ENCODE measurements at places on chromosomes 2 and 18. TPM values are rescaled to one million over a fixed set of nuclear protein-coding genes. Genes with fewer than 3 reads are reported as not detected.

- no peaks in the 10 kb centered on the region for H3K4me1 ChIP-seq
- no peak for DNase-seq
- no peaks in the 10 kb centered on the region for H3K36me3 ChIP-seq
- no peak overlapping the region for H3K27ac ChIP-seq
- no peak overlapping the region for H3K4me3 ChIP-seq
These were observed 154.6 kb upstream of the CDH2 start for GRCh38 chr18:28331551-28331950.

DNA sequence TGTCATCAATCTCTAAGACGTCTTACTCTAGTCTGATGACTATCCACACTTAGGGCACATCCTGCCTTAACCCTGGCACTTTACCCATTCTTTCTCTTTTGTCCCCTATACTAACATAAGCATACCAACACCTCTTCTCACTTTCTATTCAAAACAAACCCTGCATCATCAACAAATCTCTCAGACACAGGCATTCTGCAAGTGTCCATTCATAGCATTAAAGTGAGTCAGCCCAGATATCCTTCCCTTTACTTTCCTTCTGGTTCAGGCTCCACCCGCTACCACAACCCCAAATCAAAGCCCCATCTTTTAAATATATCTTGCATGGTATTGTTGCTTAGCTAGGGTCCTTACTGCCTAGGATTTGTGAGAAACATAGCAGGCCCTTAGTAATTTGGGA lies 3.8 kb downstream of the GRB14 start:
- no peak for DNase-seq
- no peaks in the 10 kb centered on the region for H3K27me3 ChIP-seq
- H3K4me3 ChIP-seq: no peak overlapping the region
- no peaks in the 10 kb centered on the region for H3K4me1 ChIP-seq

DNA sequence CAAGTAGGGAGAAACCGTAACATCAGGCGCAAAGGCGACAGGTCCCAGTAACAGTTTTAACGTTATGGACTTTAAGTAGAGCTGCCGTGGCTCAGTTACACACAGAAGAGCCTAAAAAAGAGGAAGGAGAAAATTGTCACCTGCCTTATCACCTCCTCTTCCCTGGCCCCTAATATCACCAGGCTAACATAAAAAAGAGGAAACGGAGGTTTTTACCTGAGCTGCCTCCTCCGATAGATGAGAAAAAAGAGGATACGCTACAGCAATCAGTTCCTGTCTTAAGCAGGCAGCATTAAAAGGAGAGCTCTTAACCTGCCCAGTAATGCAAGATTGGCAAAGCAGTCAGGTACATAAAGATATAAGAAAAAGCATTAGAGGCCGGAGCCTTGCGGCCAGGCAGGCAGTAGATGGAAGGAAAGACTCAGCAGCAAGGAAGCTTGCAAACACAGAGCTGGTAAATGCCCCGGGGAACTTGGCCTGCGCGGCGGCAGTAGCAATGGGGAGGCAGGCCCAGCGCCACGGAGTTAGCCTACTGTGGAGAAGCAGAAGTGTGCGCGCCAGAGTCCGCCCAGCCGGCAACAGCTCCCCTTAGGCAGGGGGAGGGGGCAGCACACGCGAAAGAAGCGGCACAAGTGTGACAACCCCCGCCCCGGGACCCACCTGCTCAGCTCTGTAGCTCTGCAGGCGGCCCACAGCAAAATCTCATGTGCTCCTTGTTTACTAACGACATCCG lies 116.3 kb upstream of the SCN7A start:
- no peaks in the 10 kb centered on the region for H3K36me3 ChIP-seq
- H3K4me3 ChIP-seq: no peak overlapping the region
- H3K27me3 ChIP-seq: no peaks in the 10 kb centered on the region
- no peak for DNase-seq

Gene SULT1C3
- not detected for total RNA-seq

GRCh38 chr2:144479659-144480058 lies 40.3 kb downstream of the ZEB2 start:
- no peak overlapping the region for H3K27ac ChIP-seq
- H3K4me1 ChIP-seq: peaks cover 24% of the 10 kb centered on the region
- no peaks in the 10 kb centered on the region for H3K27me3 ChIP-seq
- H3K36me3 ChIP-seq: no peaks in the 10 kb centered on the region
- no peak for DNase-seq

DNA sequence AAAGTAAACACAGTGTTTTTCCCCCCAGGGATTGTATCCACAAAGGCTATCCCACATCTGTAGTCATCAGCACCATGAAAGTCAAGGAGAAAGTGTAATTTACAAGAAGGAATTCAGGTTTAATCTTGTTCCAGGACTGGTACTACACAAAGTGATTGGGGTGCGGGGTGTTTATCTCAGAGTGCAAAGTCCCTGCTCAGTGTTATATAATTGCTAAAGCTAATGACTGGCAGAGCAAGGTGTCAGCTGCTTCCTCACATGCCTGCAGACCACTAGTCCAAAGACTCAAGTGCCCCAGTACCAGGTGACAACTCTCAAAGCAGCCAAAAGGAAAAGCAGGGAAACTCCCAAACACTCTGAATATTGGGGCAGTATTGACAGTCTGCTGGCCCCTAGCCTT lies 40.4 kb upstream of the PDCL3 start:
- no peak overlapping the region for H3K27ac ChIP-seq
- DNase-seq: no peak
- H3K36me3 ChIP-seq: no peaks in the 10 kb centered on the region
- H3K27me3 ChIP-seq: no peaks in the 10 kb centered on the region

Gene ALPI
- total RNA-seq: not detected

- no peaks in the 10 kb centered on the region for H3K36me3 ChIP-seq
- no peaks in the 10 kb centered on the region for H3K4me1 ChIP-seq
- no peak overlapping the region for H3K4me3 ChIP-seq
These were observed 229.2 kb upstream of the RGPD4 start for GRCh38 chr2:107597507-107597906.

Gene CCL20
- total RNA-seq: 3.5 TPM

Gene TRAK2
- 26.0 TPM for total RNA-seq

- DNase-seq: no peak
- peaks cover 91% of the 10 kb centered on the region for H3K4me1 ChIP-seq
- H3K27me3 ChIP-seq: no peaks in the 10 kb centered on the region
- no peak overlapping the region for H3K27ac ChIP-seq
These were observed 60.9 kb downstream of the AAK1 start for GRCh38 chr2:69582582-69583176.

DNA sequence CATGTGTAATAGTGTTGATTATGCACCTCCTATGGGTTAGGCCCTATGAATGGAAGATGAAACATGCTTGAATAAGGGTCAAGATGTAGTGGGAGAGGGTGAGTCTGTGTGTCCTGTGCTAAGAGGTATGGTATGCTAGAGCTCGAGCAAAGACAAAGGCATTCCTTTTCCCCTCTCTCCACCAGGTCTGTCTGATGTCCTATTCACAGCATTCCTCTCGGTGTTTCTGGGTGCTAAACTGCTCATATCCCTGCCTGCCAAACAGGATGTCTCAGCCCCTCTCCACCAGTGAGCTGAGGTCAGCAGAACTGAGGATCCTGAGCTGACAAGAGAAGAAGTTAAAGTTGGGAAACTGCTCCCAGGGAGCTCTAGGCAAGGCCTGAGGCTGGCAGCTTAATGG lies 344.9 kb downstream of the TSN start:
- no peaks in the 10 kb centered on the region for H3K36me3 ChIP-seq
- no peak for DNase-seq
- H3K4me3 ChIP-seq: no peak overlapping the region
- no peak overlapping the region for H3K27ac ChIP-seq
- H3K27me3 ChIP-seq: no peaks in the 10 kb centered on the region

- no peaks in the 10 kb centered on the region for H3K4me1 ChIP-seq
- no peak for DNase-seq
These were observed 308.4 kb downstream of the XIRP2 start for GRCh38 chr2:167196461-167197252.

Gene REL
- total RNA-seq: 45.6 TPM

Gene DSG1
- total RNA-seq: not detected

Gene ATOH8
- not detected for total RNA-seq

Data from CD8-positive, alpha-beta memory T cell (primary cell).